SW 1271 (cell line): ENCODE measurements at places on chromosomes 12 and 14.

GRCh38 chr12:103547929-103548328 lies 39.1 kb upstream of the STAB2 start:
- no peak for DNase-seq

DNA sequence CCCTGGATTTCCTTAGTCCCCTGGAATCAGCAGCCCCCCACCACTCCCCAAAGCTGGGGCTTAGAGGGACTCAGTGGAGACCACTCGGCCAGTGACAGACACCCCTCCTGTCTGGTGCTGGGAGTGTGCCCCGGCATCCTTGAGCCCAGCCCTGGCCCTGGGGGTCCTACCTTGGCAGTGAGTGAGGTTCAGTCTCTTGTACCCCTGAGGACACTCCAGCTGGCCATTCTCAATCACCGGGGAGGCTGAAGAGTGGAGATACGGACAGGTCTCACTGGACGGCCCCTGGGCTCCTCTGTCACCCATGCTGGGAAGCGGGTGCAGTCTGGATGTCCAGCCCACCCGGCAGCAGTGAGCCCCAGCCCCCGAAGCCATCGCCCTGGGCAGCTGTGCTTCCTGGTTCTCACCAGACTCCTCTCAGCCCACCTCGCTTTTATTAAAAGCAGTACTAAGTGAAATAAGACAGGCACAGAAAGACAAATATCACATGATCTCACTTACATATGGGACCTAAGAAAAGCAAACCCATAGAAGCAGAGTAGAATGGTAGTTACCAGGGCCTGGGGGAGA lies 42.3 kb downstream of the ISCA2 start:
- no peak for DNase-seq

- no peak for DNase-seq
These were observed 769.5 kb upstream of the NOVA1 start for GRCh38 chr14:27367345-27367744.

GRCh38 chr14:23487216-23487615 lies 17.7 kb downstream of the NGDN start:
- no peak for DNase-seq

DNA sequence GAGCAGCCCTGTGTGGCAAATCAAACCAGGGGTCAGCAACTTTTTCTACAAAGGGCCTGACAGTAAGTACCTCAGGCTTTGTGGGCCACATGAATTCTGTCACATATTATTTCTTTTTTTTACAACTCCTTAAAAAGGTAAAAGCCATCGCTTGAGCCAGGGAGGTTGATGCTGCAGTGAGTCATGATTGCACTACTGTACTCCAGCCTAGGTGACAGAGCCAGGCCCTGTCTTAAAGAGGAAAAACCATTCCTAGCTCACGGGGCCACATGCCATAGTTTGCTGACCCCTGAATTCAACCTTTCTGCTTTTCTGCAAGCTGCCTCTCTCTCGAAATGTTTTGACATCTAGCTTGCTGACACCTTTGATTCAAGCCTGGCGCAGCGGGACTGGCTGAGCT lies 55.1 kb upstream of the CORO1C start:
- no peak for DNase-seq

DNA sequence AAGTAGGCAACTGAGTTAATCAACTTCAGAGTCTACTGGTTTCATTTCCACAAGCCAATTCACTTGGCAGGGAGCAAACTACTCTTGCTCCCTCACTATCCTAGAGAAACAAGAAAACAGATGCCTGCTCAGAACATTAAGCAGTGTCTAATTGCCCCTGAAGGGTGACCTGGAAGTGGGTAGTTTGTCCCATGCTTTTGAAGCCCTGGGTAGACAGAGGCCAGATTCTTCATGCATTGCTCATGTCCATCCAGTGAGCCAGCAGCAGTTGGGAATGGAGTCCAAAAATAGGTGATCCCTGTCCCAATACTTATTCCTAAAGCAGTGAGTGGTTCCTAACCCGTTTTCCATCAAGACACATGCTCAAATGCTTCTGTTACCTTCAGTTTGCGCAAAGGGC lies 48.8 kb downstream of the BICDL1 start:
- DNase-seq, result no peak

DNA sequence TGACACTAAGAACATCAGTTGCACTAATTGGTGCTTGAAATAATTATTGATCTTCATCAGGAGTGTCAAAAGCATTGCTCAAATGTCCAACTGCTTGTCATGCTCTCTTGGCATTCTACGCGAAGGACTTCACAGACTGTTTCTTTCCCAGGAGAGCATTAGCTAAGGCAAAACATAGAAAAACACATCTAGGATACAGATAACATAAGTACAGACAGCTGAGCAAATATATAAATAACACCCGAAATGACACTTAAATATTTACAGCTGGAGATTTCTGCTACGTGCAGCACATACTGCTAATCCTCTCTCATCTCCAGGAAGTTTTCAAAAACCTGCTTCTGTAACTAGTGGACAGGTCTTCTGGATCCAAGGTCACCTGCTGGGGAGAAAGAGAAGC lies 120.0 kb upstream of the PRMT8 start:
- DNase-seq, result no peak

DNA sequence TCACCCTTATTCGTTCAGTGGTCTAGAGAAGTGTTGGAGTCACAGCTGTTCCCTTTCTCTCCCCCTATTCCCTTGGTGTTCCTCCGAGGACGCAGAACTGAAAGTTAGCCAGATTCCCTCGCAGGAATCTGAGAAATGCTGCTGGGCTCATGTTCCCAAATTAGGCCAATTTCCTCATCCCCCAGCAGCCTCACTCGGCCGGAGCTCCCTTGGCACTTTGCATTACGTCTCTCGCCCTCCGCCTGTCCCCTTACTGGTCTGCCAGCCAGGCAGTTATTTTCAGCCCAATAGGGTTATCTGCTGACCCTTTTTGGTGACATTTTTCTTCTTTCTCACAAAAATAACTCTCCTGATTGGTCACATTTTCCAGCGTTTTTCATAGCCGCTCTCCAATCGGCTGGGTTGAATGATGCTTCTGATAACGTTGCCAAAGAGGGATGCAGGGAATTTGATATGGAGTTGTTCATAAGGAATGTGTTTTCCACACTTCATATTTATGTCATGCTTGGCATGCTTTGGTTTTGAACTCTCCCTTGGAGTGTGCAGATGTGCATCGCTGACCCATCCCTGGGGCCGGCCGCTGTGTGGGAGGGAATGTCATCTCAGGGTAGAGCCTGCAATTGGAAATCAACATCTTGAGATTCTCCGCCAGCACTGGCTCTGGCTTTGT lies 9.9 kb downstream of the IFT43 start:
- no peak for DNase-seq

GRCh38 chr12:124720004-124720680 lies 143.5 kb downstream of the SCARB1 start:
- no peak for DNase-seq

GRCh38 chr12:96623155-96623554 lies 133.8 kb downstream of the CFAP54 start:
- no peak for DNase-seq

DNA sequence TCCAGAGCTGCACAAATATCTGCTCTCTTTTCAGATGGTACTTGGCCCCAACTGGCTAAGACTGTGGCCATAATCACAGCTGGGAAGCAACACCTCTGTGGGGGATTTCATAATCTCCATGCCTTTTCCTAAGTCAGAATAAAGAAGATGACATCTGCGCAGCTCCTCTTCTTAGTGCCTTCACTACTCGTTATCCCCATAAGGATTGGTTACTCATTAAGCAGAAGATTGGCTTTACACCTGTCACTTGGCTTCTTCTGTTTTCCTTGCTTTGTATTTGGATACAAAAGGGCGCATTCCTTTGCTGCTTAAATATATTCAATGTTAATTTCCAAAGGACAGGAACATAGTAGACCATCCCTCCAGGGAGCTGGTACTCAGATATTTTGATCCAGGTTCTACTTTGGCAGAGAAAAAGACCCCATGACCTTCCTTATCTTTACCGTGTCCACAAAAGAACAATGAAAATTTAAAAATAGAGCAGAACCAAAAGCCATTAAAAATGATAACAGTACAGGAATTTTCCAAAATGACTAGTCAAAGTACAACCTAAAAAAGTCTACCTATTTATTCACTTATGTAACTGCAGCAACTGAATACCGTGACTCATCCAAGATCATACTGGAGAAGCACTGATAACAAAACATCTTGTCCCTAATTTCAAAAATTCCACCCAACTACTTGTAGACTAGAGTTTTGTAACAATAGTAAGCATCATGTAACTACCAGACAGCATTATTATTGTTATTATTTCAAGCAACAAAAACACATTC lies 352.3 kb upstream of the TMPO start:
- no peak for DNase-seq

DNA sequence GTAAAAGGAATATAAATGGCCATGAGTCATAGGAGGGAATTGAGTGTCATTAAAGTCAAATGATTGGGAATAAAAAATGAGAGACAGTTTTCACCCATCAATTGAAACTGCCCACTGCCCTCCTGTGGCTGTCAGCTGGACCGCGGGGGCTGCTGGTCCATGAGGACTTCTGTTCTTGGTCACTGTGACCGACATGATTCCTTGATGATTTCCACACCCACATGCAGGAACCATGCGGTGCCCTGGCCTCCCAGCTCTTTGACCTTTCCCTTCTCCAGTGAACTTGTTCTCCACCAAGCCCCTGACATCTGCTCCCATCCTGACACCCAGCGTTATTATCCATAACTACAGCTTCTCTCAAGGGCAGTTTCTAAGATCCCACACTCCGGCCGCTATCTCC lies 48.4 kb downstream of the C12orf75 start:
- no peak for DNase-seq

GRCh38 chr12:23662966-23663365 lies 286.5 kb downstream of the SOX5 start:
- DNase-seq, result no peak

GRCh38 chr14:93765155-93765554 lies 23.1 kb downstream of the PRIMA1 start:
- no peak for DNase-seq

GRCh38 chr12:103181366-103182152 lies 224.1 kb downstream of the ASCL1 start:
- no peak for DNase-seq

DNA sequence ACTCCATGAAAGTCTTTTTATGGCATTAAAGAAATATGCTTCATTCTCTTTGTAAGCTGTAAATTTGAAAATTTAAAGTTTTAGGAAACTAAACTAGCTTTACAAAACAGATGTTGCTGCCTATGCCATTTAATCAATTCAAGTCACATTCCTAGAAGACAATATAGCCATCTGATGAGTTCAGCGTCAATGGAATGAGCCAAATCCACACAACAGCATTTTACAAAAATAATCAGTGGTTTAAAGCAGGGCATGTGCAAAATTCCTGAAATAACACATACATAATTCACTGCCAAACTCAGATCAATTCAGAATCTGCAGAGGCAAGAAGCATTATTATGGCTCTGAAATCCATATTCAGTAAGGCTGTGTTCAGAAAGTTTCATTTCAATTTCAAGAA lies 75.6 kb downstream of the MED13L start:
- DNase-seq, result no peak

DNA sequence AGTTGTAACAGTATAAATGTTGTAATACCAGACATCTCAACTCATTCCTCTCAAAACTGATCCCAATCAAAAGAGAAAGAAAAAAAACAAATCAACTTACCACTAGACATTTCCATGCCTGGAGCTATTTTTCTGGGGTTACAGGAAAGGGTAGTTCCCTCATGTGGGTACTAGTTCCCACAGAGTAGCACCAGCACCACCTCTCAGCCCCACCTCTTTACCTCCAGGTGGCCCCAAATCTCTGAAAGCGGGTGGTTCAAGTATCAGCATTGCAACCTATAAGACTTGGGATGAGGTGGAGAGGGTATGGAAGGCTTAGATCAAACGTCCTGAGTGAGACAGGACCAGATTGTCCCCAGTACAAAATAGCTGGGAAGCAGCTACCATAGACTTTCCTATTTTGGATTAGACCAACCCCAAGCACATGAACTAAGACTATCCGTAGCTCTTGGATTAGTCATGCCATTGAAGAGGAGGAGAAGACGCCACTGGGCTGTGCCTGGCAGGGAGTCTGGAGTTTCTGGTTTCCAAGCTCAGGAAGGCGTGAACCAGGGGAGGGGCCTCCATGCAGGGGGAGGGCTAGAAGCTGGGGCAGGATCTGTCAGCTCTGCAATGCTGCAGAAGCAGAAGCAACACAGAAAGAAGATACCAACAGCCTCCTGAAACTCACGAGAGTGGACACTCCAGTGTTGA lies at the start of gene SLC39A2:
SLC39A2 (plus strand) TSS at position 620 of the 693 bp plus-strand sequence. CDS start 154 bp downstream, outside the sequence.
- DNase-seq, result no peak

- no peak for DNase-seq
These were observed 215.3 kb upstream of the PKP2 start for GRCh38 chr12:33111850-33112249.

GRCh38 chr12:47067176-47067575 lies 12.2 kb upstream of the PCED1B start:
- DNase-seq, result no peak

DNA sequence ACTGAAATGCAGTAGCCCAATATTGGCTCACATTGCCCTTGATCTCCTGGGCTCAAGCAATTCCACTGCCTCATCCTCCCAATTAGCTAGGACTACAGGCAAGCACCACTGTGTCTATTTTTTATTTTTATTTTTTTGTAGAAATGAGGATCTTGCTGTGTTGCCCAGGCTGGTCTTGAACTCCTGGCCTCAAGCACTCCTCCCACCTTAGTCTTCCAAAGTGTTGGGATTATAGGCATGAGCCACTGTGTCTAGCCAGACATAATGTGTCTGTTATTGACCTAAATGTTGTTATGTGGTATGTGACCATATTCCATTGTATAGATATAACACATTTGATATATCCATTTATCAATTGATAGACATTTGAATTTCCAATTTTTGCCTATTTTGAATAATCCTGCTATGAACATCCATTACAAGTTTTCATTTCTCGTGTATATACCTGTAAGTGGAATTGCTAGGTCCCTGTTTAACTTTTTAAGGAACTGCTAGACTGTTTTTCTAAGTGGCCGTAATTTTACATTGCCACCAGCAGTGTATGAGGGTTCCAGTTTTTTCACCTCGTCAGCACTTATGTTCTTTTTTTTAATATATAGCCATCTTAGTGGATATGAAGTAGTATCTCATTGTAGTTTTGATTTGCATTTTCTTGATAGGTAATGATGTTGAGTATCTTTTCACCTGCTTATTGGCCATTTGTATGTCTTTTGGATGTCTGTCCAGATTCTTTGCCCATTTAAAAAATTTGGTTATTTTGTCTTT lies 9.4 kb downstream of the USP15 start:
- DNase-seq, result no peak

DNA sequence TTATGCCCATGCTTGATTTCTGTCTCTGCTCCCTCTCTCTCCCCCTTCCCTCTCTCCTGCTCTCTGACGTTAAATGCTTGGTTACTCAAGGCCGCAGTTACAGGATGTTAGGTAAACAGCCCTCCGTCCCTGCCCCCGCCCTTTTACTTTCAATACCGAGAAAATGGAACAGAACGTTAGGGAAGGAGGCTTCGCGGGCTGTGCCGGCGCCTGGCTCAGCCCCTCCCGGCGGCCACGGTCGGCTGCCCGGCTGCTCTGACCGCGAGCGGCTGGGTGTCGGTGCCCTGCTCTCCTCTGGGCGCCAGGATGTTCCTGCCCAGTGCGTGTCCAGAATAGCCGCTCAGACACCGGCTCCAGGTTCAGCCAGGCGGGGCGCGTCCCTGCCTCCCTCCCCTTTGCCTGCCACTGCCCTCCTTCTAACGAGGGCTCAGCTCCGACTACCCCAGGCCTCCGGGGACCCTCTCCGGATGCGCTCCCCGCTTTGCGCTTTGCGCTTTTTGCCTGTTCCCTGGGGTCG lies 166.1 kb downstream of the ADCK1 start:
- DNase-seq, result no peak

GRCh38 chr14:67510121-67510520 lies 21.6 kb upstream of the TMEM229B start:
- DNase-seq, result no peak
